ENCODE measurements at places on chromosomes 1 and 21.

- no peak for DNase-seq
Observed at GRCh38 chr21:7917729-7918128, 2603.7 kb upstream of the TPTE start.

DNA sequence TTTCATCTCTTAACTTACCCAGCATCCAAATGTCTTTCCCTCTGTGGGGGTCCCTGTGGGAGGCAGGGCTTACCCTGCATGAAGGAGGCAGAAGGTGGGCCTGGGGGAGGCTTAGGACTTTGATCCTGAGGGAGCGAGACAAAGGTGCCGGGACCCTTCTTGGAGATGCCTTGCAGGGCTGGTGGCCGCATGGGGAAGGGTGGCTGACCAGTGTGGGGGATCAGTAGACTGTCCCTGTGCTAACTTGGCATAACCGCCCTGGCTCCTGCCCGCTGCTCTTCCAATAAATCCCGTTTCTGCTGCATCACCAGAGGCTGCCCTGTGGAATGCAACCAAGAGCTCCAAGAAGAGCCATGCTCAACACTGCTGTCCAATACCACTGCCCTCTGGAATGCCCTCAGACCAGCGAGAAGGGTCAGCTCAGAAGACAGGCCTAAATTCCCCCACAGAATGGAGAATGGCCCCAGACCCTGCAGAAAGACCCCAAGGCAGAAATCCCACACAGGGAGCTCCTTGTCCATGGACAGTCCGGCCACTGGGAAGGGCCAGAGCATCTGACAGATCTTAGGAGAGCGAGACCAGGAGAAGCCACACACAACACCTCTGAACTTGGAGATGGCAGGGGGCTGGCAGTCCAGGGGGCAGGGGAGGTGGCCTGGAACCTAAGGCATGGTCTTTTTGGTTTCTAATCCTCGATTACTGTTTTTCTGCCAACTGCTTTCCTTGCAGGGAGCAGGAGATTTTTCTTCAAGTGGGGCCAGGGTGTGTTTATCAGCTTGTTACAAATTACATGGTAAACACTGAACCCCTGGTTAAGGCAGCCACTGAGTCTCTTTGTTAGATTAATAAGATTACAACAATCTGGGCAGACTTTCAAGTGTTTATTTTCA, 46.7 kb upstream of the DMRTB1 start:
- no peak for DNase-seq

DNA sequence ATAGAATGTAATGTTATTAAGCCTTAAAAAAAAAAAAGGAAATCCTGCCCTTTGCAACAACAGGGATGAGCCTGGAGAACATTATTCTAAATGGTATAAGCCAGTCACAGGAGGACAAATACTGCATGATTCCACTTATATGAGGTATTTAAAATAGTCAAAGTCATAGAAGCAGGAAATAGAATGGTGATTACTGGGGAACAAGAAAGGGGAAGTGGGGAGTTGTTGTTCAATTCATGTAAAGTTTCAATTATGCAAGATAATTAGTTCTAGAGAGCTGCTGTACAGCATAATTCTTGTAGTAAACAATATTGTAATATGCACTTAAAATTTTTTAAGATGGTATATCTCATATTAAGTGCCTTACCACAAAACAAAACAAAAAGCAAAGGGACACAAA, 13.2 kb downstream of the FCER1A start:
- no peak for DNase-seq

- DNase-seq = no peak
Observed at GRCh38 chr1:26570287-26570686, 40.7 kb downstream of the RPS6KA1 start.

DNA sequence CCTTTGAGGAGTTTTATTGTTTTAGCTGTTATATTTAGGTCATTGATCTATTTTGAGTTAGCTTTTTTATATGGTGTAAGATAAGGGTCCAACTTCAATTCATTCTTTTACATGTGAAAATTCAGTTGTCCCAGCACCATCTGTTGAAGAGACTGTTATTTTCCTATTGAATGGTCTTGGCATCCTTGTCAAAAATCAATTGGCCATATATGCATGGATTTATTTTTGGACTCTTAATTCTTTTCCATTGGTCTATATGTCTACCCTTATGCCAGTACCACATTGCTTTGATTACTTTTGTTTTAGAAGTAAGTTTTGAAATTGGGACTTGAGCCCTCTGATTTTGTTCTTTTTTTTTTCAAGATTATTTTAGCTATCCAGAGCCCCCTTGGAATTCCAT, 35.8 kb upstream of the HUNK start:
- no peak for DNase-seq

DNA sequence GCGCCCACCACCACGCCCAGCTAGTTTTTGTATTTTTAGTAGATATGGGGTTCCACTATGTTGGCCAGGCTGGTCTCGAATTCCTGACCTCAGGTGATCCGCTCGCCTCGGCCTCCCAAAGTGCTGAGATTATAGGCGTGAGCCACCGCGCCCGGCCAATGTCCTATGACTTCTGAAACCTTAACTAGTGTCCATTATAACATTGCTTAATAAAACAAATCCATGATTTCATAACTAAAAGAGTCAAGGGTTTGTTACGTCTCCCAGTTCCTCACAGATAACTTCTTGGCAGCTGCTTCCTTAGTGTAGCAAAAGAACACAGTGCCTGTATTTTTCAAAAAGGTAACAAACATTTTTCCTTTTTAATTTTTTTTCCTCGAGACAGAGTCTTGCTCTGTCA, 53.6 kb downstream of the FBXO42 start:
- no peak for DNase-seq

- DNase-seq = no peak
Observed at GRCh38 chr21:35843911-35844667, 216.2 kb downstream of the SETD4 start.

GRCh38 chr1:173084292-173084691, 33.6 kb upstream of the TNFSF18 start:
- no peak for DNase-seq

GRCh38 chr1:246801241-246802020, 77.2 kb downstream of the SCCPDH start:
- DNase-seq = no peak

DNA sequence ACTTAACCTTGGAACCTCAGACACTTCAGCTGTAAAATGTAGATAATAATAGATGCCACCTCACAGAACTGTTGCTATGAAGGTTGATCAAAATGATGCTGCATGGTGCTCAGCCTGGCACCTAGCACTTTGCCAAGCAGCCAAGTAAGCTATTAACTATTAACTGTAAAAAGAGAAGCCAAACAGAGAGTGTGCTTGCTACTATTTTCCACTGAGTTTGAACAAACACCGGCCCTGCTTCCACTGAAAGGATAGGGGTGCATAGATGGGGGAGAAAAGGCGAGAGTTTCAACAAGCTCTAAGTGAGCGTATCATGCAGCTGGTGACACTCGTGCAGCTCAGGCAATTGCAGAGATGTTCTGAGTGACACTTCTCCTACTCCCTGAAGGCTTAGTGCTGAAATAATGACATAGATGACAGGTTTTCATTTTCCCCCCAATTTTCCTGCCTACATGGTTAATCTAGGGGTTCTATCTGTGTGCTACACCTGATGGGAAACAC, 78.2 kb downstream of the GPR88 start:
- no peak for DNase-seq

DNA sequence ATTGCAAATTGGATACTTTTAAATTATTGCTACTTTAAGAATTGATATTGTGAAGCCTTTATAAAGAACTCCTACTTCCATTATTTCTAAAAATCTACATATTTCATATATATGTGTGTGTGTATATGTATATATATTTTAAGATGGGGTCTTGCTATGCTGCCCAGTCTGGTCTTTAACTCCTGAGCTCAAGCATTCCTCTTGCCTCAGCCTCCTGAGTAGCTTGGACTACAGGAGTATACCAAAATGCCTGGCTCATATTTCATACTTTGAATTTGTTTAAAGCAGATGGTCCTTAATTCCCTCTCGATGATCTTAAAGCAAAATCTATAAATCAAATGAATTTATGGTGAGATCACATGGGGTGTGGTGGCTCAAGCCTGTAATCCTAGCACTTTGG, 25.1 kb upstream of the CPLANE2 start:
- no peak for DNase-seq

- DNase-seq = no peak
Observed at GRCh38 chr1:28323720-28324119, 5.1 kb upstream of the MED18 start.

GRCh38 chr21:34186109-34186719, 112.8 kb downstream of the MRPS6 start:
- no peak for DNase-seq

DNA sequence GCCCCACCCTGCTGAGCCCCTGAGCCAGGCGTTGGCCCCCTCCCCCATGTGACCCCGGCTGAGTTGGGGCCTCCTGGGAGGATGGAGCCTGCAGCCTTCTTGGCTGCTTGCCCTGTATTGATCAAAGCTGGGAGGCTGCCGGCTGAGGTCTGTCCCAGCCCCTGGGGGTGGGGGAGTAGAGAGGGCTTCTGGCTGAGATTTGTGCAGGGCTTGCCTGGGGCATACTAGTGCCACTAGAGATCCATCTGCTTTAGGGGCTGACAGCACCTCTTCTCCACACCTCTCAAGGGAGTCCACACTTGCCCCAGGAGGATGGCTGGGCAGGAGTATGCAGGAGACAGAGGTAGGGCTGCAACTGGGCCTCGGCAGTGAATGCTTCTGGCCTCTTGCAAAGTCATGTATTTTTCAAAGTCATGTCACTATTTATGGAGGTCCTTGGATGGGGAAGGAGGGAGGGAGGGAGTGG, 53.6 kb upstream of the SSBP3 start:
- no peak for DNase-seq

- DNase-seq = no peak
Observed at GRCh38 chr1:245503548-245503947, 348.8 kb downstream of the KIF26B start.

DNA sequence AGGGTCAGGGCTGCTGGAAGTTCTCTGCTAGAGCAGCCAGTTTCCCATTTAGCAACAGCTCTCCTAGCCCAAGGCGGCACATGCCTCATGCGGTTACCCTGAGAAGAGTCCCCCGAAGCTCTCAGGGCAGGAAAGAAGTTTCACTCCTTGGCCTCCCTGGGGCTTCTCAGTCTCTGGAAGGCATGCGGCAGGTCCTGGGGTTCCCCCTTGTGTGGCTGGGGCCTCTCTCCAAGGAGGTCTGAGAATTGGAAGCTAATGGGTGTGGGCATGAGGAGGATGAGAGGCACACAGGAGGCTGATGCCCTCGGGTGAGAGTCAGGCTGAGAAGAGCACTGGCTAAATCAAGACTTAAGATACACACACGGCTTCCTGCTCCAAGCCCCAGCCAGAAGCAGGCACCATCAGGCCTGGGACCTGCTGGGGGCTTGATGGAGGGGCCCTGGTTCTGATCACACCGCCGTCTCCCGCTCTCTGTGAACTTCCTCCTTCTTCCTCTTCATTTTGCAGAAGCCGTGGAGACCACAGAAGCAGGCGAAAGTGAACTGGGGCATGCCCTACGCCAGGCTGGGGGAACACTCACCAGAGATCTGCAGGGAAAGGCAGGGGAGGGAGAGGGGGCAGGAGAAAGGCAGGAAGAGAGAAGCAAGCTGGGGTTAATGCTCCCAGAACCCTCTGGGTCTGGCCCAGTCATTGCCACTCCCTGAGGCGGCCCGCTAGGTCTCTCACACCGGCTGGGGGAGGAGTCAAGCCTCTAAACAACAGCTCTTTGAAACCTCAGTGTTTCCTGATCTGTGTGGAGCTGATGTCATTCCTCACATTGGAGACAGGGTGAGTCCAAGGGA, 15.1 kb downstream of the BLACAT1 start:
- peak; percentile 45 for DNase-seq

- no peak for DNase-seq
Observed at GRCh38 chr21:25577424-25578055, 29.7 kb downstream of the MRPL39 start.

DNA sequence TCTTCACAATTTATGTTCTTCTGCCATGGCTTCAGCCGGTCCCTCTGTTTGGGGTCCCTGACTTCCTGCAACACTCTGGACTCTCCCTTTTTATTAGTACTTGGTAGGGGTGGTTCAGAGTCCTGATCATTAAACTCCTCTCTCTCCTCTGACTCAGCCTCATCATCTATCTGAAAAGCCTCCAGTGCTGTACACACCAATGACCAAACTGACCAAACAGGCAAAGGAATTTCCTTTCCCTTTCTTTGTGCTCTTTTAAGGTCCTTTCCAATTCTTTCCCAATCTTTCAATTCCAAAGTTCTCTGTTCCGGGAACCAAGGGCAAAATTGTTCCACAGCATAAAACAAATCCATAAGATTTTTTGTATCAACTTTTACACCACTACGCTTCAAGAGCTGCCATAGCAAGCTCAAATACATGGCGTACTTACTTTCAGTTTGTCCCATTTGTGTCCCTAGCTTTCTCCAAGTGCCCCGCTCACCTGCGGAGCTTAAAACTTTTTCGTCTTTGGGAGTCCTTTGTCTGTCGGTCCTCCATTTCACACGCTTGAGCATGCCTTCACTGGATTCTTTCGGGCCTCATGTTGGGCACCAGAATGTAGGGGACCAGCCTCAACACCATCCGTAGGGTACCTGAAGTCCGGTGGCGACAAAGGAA, 9.6 kb downstream of the DAP3 start:
- no peak for DNase-seq

- DNase-seq = no peak
Observed at GRCh38 chr1:8607906-8608305, 209.5 kb downstream of the RERE start.

GRCh38 chr1:186623551-186623950, 56.7 kb downstream of the PTGS2 start:
- no peak for DNase-seq

GRCh38 chr1:162485236-162485635, 12.4 kb upstream of the UHMK1 start:
- no peak for DNase-seq

DNA sequence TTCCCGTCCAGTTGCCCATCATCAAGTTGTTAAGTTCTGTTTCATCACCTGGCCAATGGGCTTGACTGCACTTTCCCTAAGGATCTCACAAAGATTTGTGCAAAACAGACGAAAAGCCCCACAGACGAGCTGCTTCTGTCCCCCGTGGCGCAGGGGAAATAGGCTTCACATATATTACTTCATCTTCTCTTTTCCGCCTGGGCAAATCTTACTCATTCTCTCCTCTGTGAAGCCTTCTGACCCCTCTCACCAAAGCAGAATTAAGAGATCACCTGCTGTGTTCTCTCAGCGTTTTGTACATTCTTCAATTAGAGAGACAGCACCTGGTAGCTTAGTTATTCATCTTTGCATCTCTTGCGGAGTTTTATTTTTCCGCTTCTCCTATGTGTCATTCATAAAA, 129.8 kb downstream of the IGSF21 start:
- DNase-seq = no peak

DNA sequence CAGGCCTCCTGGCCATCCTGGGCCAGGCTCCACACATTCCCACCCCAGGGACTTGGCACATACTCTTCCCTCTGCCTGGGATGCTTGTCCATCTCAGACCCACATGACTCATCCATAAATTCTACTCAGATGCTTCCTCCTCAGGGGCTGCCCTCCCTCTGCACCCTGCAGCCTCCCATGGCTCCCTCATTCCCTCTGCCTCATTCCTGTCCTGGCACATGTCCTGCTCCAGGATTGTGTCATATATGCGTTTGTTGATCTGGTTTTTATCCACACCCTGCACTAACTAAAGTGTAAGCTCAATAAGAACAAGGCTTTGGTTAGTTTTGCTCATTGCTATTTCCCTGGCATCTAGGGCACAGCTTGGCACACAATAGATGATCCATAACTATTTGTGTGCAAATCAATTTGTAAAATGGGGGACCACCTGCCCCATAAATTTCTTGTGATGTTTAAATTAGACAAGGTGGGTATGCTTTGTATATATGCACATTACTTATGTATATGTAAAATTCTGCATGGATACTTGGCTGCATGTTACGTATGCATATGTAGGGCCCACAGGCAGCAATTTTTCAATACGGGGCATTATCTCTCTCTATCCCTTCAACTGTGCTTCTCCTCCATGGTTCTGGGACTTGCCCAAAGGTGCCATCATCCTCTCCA, 191.4 kb downstream of the PTPRU start:
- DNase-seq = no peak
